ENCODE measurements at places on chromosomes 2 and 18.

DNA sequence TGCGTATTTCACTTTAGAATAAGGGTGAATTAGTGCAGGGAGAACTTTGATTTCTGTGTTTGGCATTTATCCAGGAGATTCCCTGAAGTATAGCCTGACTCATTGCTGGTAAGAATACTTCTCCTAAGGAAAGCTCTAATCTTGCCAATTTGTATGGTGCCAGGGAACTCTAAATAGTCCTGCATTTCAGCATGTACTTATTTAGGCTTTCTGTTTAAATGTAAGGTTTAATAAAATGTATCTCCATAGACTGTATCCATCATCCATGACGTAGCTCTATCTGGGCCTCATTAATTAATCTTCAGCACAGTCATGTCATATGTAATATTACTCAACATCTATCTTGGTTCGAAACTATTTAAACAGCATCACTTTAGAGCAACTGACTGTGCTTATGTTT lies 127.7 kb downstream of the DOK6 start:
- DNase-seq: no peak

GRCh38 chr18:24033641-24034412 lies 19.3 kb downstream of the TTC39C start:
- DNase-seq: no peak

- no peak for DNase-seq
Observed at GRCh38 chr2:89850481-89850880, 1159.0 kb downstream of the RPIA start.

DNA sequence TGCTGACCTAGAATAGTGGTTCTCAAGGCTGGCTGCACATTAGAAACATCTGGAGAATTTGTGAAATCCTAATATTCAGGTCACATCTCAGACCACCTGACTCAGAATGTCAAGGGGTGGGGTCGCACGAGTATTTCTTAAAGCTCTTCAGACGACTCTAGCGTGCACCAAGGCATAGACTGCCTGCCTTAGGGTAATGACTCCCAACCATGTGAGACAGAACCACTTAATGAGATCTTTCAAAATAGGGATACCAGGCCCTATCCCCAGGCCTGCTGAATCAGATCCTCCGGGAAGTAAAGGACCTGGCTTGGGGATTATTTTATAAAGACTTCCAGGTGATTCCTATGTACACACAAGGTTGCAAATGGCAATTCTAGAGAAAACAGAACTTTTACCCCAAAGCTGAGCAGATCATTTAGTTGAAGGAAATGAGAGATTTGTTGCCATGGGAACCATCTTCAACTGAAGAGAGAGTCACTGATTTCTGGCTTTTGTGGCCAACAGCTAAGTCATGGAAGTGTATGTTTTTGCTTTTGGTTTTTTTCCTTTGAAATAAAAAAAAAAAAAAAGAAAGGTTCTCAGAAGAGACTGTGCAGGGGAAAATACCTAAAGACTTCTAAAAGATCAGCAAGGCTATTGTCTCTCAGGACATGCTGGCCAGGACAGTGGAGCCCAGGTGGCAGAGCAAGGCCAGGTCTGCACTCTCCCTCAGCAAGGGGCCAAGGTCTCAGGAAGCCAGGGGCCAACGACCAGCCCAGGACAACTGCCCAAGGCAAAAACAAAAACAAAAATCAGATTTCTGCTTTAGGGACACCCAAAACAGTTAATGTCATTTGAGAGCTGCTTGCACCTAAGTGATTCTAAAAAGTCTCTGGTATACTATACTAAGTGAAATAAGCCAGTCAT lies 15.3 kb upstream of the LOXHD1 start:
- DNase-seq: no peak

- DNase-seq: peak; percentile 70
Observed at GRCh38 chr18:49510393-49511115, 23.5 kb upstream of the C18orf32 start.

GRCh38 chr2:196449083-196449482 lies 190.4 kb upstream of the CCDC150 start:
- no peak for DNase-seq

- DNase-seq: no peak
Observed at GRCh38 chr2:223613017-223613950, 11.1 kb upstream of the SCG2 start.

- DNase-seq: no peak
Observed at GRCh38 chr18:9140381-9140780, 3.8 kb downstream of the ANKRD12 start.

DNA sequence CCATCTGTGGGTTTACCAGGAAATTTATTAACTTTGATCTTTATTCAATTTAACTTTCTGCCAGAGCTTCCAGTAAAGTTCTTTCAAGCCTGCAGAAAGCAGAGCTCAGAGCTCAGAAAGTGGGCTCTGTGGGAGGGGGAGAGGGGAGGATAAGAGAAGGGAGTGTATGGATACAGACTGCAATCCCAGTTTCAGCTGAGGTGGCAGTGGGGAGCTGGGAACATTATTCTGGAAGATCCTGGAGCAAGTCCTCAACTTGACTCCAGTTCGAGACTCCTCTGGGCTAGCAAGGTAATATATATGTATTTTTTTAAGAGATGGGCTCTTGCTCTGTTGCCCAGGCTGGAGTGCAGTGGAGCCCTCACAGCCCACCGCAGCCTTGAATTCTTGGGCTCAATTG lies 108.9 kb upstream of the NABP1 start:
- no peak for DNase-seq

DNA sequence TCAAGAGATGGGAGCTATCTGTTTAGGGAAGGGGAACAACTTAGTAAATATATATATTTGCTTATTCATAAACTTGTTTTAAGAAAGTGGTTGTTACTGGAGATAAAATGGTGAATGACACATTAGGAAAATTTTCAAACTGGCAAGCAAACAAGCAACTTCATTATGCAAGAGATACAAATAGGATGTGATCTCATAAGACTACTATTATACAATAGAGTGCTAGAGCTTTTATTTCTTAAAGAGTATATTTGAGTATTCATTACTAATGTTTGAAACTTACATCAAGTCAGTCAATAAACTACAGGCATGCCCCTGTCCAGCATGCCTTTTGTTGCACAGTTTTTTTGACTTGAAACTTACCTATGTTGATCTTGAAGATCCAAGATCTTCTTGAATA lies 355.2 kb upstream of the KCNJ3 start:
- no peak for DNase-seq

- DNase-seq: no peak
Observed at GRCh38 chr2:15801904-15802303, 138.4 kb upstream of the MYCN start.

DNA sequence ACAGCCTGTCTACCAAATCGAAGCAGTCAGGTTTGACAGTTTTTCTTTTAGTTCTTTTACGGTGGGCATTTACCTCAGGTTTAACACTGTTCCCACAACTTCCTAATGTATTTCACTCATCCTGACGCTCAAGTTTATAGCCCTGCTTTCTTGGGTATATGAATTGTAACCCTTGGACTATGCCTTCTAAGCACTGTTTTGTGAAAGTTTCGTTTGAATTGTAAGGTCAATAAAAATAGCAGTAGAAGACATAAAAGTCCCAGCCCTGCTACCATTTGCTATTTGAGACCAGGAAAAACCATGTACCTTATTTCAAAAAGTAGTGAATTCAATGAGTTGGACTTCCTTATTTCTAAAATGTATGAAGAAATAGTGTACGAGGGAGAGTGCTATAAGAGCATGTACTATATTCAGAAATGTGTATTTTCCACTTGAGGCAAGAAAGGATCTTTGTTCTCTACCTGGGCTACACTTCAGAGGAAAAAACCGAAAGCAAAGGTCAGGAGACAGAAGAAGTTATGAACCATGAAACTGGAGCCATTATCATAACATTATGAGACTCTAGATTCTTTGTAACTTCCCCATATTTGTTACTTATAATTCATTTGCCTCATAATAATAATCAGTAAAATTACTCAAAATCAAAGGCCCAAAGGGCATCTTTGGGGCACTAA lies 1.9 kb upstream of the ZC3H15 start:
- DNase-seq: no peak

DNA sequence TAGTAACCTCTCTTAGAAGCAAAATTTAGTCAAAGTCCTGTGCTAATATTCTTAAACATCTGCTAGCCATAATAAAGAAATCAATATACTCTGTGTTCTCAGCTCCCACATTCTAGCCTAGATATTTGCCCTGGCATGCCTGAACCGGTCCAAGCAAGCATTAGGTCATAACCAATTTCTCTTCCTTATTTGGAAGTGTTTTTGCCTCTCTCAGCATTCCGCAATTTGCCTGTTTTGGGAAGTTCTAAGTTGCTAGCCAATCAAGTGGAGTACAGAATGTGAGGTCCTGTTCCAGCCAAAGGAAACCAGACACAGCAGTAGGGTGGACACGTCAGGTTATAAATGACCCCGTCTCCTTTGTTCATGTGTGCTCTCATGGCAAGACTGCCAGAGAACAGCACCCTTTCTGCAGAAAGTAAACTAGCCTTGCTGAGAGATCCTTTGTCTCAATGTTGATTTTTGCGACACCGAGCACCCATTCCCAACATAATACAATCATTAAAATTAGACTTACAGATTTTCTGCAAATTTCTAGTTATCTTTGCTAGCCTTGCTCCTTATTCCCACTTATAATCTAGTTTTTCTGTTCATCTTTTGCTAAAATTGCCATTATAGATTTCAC lies 13.0 kb upstream of the SULT1C4 start:
- no peak for DNase-seq

- DNase-seq: no peak
Observed at GRCh38 chr2:71303849-71304248, 27.7 kb upstream of the ZNF638 start.

DNA sequence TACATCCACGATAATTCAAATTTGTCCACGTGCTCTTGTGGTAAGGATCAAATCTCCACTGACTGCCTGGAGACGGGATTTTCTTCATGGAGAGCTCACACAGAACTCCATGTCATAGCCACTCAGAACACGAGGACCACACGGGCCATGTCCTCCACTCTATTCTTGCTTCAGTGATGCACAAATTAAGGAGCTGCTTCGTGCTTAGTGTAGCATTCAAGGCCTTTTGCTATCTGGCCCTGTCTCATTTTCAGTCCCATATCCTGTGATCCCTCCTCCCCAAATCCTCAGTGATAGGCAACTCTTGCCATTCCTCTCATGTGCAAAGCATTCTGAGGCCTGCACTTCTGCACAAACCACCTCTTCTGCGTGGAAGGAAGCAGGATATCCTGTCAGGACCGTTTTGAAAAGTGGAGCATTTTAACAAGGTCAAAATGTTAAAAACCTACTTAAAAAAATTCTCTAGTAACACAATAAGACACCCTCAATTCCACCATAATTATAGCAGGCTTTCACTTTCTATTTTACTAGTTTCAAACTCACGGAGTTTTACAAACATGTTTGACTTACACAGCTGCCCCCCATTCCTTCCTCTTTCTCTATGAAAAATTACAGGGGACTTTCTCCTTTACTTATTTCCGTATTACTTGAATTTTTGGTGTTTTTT lies 35.2 kb downstream of the ST3GAL5 start:
- DNase-seq: peak; percentile 23

- DNase-seq: no peak
Observed at GRCh38 chr2:60490441-60490840, 63.0 kb downstream of the BCL11A start.

DNA sequence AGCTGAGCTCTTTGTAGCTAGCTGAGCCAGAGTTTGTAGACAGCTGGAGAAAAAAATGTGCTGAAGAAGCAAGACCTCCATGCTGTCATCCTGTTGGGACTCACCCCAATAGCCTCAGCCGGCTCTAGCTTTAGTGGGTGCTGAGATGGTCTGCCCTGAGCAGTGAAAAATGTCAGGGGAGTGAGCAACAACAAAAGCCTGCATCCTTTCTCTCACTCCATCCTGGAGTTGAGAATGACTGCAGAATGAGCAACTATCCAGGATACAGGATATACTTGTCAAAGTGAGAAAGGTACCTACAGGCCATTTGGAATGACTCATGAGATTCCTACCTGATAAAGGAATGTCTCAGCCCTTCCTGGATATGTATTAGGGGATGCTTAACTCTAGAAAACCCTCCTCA lies 146.1 kb upstream of the DLX2 start:
- DNase-seq: no peak

GRCh38 chr2:188765522-188766470 lies 208.4 kb upstream of the COL3A1 start:
- DNase-seq: peak; percentile 7

DNA sequence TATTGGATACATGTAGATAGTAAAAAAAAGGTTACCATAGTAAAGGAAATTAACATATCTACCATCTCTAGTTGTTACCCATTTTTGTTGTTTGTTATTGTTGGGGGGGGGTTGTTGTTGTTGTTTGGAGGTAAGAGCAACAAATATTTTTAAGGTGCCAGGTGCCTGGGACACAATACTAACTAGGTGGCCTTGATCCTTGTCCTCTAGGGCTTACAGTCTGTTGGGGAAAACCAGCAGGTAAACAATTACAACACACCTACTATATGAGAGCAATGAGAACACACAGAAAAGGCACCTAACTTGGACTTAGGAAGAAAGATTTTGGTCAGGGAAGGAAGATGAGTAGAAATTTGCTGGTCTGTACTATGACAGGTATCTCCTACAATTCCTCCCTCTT lies 46.3 kb downstream of the SCN9A start:
- DNase-seq: no peak

GRCh38 chr2:99810225-99810624 lies 320.4 kb upstream of the REV1 start:
- DNase-seq: no peak

- DNase-seq: no peak
Observed at GRCh38 chr2:177271981-177272666, 7.6 kb upstream of the NFE2L2 start.

Measured in activated CD4-positive, alpha-beta T cell treated with anti-CD3 and anti-CD28 coated beads for 36 hours (primary cell).